ENCODE measurements at places on chromosomes 2 and 18.

DNA sequence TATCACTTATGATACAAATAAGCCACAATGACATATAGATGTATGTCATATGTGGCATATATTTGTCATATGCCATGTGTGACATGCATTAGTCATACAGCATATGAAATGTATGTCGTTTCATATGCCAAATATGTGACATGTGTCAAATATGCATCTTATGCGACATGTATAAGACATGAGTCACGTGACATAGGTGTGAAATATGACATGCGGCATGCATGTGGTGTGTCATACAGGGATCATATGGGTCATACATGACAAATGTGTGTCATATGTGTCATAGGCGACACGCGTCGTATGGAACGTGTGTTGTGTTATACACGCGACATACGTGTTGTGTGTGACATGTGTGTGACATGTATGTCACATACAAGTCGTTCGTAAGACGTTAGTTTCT lies 2154.0 kb upstream of the PIK3C3 start:
- no peak for DNase-seq

GRCh38 chr2:20560891-20561636 lies 89.8 kb downstream of the HS1BP3 start:
- DNase-seq: no peak

DNA sequence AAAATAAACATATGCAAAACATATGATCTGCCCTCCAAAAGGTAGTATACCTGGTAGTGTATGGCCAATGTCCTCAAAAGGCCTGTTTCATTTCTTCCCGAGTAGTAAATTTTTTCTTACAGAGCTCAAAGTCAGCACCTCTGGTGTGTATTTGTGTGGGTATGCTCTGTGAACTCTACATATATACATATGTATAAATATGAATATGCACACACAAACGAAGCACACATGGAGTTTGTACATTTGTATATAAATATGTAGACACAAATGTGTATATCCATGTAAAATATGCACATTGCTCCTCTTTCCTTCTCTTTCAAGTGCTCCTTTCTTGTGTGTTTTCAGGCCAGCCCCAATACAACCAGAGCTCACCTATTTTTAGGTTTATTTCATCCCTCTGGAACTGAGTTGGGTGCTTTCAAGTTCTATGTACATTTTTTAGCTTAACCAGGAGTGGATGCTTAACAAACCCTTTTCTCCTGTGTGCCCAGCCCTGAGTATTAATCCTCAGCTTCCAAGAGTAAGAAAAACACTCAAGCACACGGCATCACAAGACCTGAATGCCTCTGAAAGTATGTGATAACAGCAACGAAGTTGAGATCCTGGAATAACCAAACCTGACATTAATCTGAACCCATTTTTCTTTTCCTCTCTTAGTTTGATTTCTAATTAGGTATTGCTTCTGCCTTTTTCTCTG lies 12.2 kb upstream of the GALNT5 start:
- DNase-seq: no peak

DNA sequence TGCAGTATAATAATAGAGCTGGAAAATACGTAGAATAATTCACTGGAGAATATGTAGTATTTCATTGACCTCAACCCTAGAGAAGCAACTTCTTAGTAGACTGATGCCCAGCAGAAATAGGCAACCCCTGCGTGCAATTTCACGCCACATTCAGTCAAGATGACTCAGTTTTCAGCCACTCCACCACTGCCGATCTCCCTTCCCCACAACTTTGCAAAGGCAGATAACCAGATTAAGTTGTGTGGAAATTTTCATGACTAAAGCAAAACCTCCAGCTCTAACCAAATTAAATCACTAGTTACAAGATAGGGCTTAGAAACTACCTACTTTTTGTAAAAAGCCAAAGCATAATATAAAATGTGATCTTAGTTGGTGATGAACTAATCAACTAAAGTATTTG lies 63.3 kb upstream of the STK17B start:
- DNase-seq: no peak

All from activated naive CD4-positive, alpha-beta T cell (primary cell).